ENCODE measurements at places on chromosomes 1 and 21.

DNA sequence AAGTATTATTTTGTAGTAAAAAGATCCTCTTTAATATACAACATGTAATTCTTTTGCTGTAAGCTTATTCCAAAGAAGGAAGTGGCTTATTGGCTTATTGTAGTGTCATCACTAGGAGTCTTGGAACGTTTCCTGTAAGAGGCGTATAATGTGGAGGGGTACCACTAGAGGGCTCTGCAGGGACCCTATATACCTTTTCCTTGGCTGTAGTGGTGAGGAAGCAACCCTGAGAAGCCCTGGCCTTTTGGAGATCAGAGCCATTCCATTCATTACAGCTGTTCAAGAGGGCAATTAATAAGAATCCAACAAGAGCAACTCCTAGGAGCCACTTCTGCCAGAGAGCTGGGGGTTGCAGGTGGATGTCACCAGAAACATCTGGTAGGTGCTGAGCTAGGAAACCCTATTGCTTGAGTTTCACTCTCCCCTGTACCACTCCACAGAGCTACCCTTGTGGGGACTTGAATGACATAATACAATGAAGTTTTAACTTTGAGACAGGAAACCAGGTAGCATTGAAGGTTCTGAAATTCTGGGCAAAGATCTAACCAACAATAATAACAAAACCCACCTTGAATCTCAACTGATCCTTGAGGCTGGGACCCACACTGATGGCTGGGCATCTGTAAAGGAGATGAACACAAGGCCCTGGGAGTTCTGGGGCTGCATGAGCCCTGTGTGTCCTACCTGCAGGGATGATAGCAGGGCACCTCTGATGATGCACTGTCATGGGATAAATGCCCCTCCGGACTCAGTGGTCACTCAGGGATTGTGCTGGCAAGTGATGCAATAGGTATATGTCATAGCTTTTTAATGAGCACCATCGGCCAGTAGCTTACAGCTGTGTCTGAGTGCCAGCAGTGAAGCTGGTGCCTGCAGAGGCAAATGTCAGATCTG, 160.2 kb upstream of the COA6 start:
- peak; percentile 36 for DNase-seq

DNA sequence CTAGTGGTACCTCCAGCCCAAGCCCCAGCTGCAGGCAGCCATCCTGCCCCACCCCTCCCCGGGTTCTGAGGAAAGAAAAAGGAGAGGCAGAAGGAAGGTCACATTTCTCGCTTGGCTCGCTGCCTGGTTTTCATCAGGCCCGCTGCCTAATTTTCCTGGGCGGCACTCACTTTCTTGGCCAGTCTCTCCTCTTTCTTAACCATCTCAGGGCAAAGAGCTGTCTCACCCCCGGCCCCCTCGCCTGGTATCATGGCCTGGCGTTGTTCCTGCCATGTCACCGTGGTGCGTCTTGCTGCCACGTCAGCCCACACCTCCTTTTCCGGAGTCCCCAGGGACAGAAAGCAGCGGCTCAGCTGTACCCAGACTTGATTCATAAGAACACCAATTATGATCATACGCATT, 26.6 kb upstream of the CASZ1 start:
- no peak for DNase-seq

DNA sequence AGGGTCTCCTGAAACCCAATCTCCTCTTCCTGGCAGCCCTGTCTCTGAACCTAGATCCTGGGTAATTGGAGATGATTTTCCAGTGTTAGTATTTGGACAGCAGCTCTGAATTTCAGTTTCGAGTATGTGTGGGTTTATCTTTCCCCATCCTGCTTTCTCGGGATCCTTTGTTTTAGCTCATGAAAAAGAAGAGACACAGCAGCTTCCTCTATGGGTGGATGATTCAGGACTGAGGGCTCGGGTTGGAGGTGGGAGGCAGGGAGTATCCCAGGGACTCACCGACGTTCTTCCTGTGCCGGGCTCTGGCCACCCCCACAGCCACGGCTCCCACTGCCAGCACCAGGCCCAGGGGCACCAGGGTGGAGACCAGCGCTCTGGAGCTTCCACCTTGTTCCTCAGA, 10.4 kb upstream of the FCMR start:
- DNase-seq: no peak

DNA sequence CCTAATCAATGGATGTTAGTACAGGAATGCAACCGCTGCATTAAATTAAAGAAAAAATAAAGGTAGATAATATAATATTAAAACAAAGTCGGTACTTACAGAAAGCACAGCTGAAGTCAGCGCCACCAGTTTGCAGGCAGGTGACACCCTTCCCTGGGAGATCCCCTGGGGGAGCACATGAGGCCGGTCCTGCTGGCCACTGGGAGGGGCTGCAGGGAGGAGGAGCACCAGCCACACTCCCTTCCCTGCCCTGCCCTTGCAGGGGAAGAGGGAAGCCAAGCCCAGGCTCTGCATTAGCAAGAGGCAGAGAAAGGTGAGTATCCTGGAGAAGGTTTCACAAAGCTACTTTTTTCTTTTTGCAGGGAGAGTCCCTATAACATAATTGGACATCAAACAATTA, 507.0 kb downstream of the AJAP1 start:
- DNase-seq: no peak

DNA sequence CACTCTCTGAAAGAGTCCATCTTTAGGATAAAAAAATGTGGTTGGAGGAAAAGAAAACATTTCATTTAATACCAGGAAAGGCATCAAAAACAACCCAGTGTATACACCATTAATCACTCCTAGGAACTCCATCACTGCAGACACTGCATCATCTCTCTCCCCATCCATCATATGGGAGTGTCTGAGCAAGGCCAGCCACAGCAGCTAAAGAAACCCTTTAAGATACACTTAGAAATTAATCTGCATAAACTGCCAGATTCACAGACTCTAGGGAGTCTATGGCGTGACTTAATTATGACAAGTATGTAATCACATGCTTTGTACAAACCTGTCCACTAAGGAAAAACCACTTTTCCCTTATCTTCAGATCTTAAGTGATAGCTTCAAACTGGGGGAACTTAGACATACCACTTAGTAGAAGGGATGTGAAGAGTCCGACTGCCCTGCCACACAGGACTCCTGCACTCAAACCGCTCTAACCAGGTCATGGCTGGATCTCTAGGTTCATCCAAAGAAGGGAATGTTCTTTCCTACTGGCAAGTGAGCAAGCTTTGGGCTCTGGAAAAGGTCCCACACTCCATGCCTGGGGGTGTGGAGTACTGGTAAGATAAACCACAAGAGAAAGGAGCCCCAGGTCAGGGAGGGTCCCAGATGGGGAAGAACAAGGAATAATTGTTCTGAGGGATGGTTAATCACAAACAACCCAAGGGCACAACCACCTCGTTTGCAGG, 61.0 kb upstream of the C8B start:
- no peak for DNase-seq

- no peak for DNase-seq
These were observed 117.3 kb downstream of the UCHL5 start for GRCh38 chr1:192941722-192942411.

DNA sequence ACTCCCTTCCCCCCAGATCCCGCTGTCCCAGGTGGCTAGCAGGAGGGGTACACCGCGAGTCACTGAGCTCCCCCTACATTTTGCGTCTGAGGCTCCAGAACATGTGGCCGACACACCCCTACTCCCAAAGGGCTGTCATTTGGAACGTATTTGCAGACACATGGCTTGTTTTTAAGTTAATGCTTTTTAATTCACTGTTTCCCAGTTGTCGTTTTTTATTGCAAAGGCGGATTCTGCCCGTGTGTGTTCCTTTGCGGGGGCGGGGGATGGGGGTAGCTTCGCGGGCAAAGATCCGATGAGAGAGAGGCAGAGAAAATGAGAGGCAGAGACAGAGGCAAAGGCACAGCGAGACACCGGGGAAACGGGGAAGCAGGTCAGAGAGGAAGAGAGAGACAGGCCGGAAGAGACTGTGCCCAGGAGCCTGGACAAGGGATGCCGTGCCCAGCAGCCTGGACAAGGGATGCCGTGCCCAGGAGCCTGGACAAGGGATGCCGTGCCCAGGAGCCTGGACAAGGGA, 270.2 kb downstream of the FOXD2 start:
- DNase-seq: no peak

GRCh38 chr1:157325220-157325619, 187.0 kb upstream of the ETV3 start:
- no peak for DNase-seq

DNA sequence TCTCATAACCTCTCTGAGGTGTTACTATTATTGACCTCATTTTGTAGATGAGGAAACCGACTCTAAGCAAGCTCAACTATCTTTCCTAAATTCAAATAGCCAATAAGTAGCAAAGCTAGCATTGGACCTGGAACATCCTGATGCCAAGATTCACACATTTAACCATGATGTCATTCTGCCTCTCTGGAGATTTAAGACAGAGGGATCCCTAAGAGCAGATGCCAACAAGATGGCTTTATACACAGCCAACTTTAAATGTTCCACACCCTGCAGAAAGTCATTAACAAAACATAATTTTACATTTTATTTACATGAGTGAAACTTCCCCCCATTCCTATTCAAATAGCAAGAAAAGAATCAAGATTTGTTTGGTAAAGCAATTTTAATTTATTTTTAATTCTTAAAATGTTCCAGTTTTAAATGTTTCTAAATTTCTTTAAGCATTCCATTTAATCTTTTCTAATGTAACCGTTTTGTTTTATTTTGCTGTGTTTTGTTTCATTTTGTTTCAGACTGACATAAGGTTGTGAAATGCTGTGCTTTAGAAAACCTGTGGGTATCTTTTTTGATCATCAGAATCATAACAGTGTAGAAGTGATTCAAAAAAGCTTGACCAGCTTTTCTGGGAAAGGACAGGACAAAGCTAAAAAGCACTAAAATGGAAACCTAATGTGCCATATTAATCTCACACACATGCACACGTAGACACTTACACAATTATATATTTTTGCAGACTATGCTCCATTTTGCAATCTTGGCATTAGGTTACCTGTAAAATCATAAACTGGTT, 7.6 kb upstream of the VAV3 start:
- no peak for DNase-seq

GRCh38 chr1:184388319-184388889, 1.6 kb downstream of the C1orf21 start:
- no peak for DNase-seq

GRCh38 chr1:20266141-20266540, 24.5 kb upstream of the VWA5B1 start:
- DNase-seq: no peak

GRCh38 chr1:167860231-167860923, 53.6 kb downstream of the ADCY10 start:
- DNase-seq: no peak

DNA sequence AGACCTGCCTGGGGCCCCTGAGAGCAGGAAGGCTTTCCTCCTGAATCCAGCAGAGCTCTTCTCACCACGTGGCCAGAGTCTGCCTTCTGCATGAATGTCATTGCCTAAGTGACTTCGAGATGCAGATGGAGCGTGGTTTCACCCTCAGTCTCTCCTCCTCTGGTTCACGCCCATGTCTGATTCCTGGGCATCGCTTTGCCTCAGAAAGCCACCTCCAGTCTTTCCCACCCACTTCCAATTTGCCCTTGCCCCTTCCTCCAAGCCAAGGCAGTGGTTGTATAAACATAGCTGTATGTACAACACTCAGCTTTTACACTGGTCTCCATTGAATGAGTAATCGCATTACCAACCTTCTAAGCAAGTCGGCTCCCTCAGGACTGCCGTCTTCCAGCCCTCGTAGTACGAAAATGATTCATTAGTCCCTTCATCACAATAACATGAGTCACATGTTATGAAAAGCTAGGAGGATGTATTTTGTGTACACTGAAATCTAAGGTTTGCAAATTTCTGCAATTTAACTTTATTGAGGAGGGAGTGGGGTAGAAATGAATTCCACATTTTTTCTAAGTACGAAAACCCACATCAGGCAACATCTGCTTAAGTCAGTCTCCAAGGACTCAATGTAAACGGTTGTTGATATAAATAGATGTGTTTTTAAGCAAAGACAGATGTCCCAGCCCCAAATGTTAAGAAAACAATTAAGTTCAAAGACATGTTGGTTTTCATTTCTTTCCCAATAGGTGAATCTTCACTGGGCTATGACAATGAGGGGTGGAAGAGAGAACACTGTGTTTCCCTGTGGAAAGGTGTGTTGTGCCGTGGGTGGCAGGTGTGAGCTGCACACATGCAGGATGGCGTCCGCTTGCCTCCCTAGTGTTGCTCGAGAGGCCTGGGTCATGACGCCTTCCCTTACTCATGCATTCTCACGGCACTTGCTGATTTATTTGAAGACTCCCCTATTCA, 32.3 kb upstream of the ETS2 start:
- no peak for DNase-seq

DNA sequence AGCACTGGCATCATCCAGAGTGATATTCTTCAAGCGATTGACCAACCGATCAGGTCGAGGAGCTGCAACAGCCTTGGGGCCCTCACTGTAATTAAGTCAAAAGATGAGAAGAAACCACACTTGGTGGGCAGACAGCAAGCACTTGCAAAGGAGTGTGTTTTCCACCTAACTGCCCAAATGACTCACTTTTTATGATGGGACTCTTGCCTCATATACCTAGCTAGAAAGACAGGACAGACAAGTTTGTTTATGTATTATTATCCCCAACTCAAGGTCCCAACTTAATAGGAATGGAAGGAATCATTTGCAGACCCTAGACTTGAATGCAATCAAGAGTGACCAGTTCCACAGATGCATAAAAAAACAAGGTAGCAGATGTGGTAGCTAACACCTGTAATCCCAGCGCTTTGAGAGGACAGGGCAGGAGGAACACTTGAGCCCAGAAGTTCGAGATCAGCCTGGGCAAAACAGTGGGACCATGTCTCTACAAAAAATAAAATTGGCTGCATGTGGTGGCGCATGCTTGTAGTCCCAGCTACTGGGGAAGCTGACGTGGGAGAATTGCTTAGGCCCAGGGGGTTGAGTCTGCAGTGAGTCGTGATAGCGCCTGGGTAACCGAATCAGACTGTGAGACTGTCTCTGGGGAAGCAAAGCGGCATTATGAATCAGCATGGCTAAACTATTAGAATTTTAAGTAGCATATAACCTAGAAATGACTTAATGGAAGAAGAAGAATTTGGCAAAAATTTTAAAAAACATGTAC, 2.3 kb upstream of the NRAS start:
- peak; percentile 12 for DNase-seq

DNA sequence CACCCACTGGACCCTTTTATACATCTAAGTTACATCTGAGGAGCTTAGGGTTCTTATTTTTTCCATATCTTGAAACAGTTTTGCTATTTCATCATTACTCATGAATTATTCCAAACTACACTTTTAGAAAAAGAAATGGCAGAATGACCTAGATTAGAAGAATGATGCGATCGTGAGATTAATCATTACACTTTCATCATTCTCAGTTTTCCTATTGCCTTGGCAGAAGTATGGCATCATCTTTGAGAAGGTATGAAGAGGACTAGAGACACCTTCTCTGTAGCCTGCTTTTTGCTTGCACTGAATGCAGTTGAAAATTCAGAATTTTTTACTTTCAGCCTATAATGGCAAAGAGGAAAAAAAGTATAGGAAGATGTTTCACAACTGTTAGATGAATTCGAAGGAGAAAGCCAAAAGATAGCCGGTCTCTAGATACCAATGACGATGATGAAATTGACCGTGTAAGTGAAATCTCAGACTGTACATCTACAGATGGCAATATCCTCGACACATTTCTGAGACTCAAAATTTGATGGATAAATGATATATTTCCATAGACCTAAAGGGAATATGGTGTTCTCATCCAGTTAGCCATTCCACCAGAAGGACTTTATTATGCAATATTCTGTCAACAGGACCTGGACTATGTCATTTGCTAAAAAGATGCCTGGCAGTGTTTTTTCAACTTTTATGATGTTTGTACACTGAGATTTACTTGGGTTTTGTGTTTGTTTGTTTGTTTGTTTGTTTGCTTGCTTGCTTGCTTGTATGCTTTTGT, 191.8 kb downstream of the TOMM20 start:
- no peak for DNase-seq

GRCh38 chr1:200317236-200317635, 92.6 kb downstream of the ZNF281 start:
- DNase-seq: no peak

All from stimulated activated naive CD8-positive, alpha-beta T cell treated with anti-CD3 and anti-CD28 coated beads, Interleukin-15, Interleukin-2, amounts not matched to agents 100 U/mL and 50 U/mL, for 24 hours (primary cell).